ENCODE measurements at places on chromosomes 1 and 21. TPM values are rescaled to one million over a fixed set of nuclear protein-coding genes. Genes with fewer than 3 reads are reported as not detected.

DNA sequence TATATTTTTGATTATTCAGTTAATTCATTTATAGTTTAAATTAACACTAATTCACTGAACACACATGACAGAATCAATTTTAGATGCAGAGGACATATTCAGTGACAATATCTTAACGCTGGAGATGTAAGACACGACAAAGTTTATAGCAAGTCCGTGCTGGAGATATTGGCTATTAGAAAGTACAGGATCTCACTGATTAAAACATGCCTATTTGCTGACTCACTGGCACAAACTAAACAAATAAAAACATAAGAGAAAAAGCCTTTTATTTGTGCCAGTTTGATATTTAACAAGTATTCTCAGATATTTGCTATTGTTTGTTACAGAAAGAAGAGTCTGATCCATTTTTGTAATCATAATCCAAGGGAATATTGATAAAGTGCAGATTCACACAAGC is 1122.9 kb upstream of the B3GALT2 start:
- no peak for DNase-seq

GRCh38 chr1:23704834-23705495 is 13.4 kb downstream of the RPL11 start:
- DNase-seq, result peak; percentile 43

DNA sequence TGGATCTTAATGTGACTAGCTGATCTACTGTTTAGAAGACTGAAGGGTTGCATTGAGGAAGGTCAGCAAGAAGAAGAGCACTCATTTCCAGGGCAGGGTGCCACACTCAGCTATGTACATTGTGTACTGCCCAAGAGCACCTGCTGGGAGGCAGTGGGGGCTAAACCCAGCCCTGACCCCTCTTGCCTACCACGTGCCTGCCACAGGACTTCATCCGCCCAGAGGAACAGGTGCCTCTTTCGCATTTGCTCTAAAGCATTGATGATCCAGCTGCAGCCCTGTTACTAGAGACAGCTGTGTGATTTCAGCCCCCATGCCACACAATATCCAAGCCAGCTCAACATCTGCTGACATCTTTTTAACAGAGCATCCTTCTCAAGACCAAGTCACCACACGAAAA is 341.8 kb downstream of the LMX1A start:
- no peak for DNase-seq

DNA sequence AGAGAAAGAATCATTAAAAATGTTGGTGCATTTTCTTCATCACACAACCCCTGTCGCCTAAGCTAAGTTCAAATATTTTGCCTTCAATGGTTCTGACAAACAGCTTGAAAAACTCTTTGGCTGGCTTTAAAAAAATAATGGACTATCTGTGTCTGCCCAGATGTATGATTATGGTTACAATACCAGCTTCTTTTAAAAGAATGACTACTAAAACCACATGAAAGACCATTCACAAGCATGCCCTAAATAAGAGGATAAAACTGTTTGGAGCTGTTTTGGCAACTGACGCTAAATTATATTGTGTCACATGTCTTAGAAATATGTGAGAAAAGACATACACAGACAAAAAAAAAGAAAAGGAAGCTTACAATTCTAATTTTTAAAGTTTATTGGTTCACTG is 23.7 kb upstream of the PLPPR4 start:
- DNase-seq, result no peak

DNA sequence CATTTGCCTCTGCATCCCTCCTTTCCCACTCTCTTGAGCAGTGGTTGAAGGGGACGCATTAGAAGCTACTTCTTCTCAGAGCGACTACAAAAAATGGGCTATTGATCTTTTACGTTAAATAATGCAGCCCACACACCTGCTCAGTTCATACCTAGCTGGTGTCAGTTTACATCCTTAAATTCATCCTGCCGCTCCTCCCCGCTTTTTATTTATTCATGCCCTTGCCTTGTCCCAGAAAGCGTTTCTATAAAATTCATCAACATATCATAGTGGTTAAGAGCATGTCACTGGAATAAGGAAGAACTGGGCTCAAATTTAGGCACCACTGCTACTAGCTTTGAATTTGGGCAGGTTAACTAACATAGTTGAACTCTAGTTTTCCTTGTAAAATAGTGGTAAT is 66.0 kb upstream of the TINAGL1 start:
- DNase-seq, result no peak

- no peak for DNase-seq
Measured at GRCh38 chr1:73910466-73910865, 287.5 kb downstream of the LRRIQ3 start.

- no peak for DNase-seq
Measured at GRCh38 chr1:27368869-27369582, 2.3 kb upstream of the MAP3K6 start.

DNA sequence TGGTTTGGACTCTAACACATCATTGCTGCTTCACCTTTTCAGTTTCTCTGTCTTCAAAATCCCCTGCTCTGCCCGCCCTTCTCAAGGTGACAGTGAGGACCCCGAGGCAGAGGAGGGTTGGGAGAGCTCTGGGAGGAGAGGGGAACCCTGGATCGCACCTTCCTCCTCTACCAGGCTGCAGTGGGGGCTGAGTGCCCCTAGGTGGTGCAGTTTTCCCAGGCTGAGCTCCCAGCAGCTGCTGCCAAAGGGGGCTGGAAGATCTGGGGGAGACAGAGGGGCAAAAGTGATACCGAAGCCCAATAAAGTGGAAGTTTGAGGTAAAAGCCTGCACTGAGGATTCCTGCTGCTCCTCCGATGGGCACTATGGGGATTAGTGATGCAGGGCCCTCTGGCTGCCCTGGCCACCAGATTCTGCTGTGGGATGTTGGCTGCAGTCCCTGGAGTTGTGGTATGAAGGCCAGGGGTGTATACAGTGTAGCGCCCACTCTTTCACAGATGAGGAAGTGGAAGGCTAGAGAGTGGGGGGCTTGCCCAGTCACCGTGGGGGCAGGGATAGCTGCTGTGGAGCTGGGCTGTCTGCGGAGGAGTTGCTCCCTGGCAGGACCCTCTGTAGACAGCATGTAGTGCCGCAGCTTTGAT is 40.7 kb upstream of the SCMH1 start:
- DNase-seq, result no peak

DNA sequence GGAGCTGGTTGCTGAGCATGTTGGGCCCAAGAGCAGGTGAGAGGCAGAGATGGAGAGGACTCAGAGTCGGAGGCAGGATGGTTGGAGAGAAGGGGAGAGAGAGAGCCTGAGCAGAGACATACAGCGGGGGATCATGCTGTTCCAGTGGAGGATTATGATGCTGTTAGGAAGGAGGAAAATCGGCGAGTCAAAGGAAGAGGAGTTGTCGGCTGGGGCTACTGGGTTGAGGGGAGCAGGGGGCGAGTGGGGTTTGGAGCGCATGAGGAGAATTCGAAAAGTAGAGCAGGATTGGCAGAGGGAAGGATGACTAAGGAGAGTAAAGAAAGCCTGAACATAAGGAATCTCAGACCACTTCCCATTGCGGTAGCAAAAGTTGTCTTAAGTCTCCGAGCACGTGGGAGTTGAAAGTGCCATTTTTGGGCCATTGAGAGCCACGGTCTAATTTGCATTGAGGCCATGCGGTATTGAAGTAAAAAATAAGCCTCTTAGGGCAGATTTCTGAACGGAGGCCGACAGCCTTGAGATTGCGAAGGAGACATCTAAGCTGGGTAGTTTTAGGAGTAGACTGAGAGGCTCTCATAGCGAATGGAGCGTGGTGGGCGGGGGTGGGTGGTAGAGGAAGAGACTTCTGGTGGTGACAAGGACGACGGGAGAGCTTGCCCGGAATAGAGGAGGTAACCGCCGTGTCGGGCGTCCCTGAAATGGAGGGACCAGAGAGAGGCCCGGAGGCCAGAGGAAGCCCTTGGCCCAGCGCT is 140.4 kb upstream of the ETV3 start:
- DNase-seq, result no peak

DNA sequence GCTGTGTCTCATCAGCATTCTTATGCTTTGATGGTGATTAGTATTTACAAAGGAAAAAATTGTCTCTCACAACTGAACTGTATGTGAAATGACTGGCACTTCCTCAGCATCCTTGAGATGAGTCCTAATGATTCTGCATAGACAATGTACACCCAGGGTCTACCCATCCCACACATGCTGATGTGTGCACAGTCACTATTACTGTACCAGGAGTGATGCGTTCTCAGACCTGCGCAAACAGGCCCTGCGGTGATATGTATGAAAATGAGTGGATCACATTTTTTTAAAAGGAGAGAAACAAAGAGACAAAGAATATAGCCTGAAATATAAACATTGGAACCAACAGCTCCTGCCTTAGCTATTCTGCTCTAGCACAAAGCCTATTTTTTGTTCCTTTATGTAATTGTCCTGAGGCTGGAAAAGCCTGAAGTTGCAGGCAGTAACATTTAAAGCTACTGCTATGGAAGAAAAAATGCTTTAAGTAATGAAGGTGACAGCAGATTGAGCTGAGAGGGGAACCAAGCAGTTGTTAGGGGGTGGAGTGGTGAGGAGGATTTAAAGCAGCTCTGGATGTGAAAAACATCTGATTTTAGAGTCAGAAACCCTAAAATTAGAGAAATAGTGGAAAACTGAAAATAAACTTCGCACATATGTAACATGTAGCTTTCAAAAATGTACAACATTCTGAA is 5.5 kb downstream of the RCAN1 start:
- DNase-seq, result no peak

GRCh38 chr1:223482766-223483165 is 89.6 kb downstream of the CCDC185 start:
- DNase-seq, result no peak

DNA sequence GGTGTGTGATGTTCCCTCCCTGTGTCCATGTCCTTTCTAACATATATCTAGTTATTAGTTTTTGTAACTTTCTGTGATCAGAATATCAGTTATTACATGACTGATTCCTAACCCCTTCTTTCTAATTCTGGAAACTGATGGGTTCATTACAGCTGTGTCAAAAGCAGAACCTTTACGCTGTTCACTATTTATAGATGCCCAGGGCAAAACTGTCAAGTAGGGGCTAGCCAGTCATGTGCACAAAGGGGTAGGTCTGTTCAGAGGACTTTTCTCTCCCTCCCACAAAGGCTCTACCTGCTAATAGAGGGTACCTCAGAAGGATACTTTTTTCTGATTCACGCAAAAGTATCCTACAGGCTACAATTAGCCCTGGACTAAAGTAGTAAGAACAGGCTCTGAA is 79.2 kb downstream of the NRDC start:
- DNase-seq, result no peak

DNA sequence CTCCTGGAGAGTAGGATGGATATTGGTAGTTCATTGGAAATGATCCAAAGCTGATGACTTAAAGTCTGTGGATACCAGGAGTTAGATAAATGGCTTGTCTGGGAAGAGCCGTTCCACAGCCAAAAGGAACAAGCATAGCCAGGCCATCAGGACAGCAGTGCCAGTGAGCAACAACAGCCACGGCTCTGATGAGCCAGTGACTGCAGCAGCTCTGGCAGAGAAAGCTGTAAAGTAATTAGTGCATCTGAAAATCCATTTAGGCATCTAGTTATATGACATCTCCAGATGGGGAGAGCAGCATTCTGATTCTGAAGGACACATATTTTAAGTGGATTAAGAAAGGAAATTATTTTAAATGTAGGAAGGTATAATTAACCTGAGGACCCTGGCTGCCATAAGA is 256.2 kb upstream of the PLXNA2 start:
- no peak for DNase-seq

DNA sequence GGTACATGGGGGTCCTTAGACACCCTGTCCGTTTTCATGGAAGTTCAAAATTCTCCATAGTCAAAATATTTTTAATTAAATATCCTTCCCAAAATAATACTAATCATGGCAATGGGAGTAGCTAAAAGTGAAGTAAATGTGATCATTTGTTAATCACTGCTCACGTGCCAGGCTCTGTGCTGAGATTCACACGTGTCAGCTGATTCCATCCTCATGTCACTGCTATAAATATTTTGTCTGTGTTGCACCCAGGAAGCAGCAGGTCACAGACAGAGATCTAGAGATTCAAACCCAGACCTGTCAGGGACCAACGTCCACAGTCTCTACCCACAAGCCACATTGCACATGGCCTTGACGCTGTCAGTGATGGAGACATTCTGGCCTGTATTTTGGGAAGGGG is 74.3 kb downstream of the KLHDC7A start:
- no peak for DNase-seq

DNA sequence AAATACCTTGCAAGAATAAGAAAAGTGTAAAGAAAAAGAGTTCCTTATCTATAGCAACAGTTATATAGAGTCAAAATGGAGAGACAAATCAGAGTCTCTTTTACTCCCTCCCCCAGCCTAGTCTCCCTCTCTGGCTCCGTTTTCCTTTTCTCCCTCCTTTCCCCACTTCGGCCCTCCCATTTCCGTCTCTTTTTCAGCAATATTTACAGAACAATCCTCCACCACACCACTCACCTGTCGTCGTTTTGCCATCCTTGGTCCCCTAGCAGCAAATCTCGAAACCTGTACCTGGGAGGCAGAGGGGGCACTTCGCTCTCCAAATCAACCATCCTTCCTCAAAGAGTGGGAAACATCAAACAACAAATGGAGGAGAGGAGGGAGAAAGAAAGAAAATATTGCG is 259 bp downstream of the KCNT2 start:
- DNase-seq, result no peak

GRCh38 chr1:90799326-90799725 is 82.2 kb upstream of the BARHL2 start:
- DNase-seq, result no peak

DNA sequence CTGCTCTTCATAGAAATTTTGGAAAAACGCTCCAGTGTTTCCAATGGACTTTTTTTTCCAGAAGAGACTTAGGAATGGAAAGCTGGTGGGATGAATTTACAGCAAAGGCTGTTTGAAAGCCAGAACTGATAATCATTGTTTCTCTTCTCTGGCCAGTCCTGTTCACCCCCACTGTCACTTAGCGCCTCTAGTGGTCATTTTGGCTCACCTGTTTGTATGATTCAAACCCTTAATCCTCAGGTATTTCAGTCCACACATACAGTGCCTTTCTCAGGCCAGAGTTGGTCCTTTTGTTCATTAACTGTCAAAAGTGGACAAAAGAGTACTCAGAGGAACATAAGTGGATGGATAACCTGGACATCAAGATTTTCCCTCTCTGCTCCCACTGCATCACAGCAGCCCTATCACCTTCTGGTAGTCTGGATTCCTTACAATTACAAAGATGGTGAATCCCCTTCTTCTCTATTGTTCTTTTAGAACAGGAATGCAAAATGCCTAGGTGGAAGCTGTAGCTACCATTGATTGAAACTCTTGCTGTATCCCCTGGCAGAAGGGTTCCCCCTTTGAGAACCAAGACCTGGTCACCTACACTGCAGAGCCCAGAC is 177.6 kb upstream of the OLFM3 start:
- DNase-seq, result no peak

GRCh38 chr1:161086457-161086856 is 2.9 kb downstream of the NECTIN4 start:
- no peak for DNase-seq

- no peak for DNase-seq
Measured at GRCh38 chr1:235427447-235427846, 60.2 kb downstream of the TBCE start.

Gene MTARC1
- 15.7 TPM for total RNA-seq

Gene FCRL6
- 2.9 TPM for total RNA-seq

Gene RGS1
- 81.1 TPM for total RNA-seq

Gene AUNIP
- total RNA-seq, result not detected

Gene RRAGC
- 20.8 TPM for total RNA-seq

Gene GBP5
- total RNA-seq, result 24.1 TPM
